ENCODE measurements at places on chromosomes 16 and 17. TPM values are rescaled to one million over a fixed set of nuclear protein-coding genes. Genes with fewer than 3 reads are reported as not detected.

DNA sequence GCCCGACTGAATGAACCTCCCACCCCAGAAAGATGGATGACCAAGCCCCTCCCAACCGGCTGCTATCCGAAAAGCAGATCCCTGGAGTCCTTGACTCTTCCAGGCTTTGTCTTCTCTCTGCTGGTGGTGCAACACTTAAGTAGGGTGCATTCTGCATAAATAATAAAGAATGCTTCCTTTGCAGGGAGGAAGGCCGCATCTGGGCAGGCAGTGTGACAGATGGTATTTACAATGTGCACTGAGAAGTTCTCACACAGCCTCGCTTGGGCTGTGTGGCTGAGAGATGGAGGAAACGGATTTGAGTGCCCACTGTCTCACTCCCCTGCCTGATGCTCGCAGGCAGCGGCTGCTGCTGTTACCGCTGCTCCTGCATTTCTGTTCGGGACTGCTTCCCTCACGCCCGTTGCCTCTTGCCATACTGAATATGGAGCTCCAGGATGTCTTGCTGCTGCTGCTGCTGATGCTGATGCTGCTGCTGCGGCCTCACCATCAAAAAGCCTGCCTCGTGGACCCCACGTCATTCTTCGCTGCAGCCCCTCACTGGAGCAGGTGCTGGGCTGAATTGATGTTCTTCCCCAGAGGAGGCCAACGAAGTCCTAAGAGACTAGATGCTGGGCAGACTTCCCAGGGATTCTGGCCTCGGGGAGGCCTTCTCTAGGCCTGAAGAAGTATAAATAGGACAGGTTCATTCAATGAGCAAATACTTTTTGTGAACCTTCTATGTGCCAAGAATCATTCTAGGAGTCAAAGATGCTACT lies 7.1 kb upstream of the RHBDL3 start:
- peaks cover 47% of the 10 kb centered on the region for H3K4me1 ChIP-seq
- H3K27me3 ChIP-seq, result peaks cover 32% of the 10 kb centered on the region
- H3K27ac ChIP-seq, result peak overlapping the region; percentile 93
- H3K36me3 ChIP-seq, result no peaks in the 10 kb centered on the region

- no peaks in the 10 kb centered on the region for H3K4me1 ChIP-seq
- H3K4me3 ChIP-seq, result no peak overlapping the region
Measured at GRCh38 chr17:81741594-81742452, 29.7 kb downstream of the SLC25A10 start.

SMIM22 gene
- total RNA-seq, result not detected

DNA sequence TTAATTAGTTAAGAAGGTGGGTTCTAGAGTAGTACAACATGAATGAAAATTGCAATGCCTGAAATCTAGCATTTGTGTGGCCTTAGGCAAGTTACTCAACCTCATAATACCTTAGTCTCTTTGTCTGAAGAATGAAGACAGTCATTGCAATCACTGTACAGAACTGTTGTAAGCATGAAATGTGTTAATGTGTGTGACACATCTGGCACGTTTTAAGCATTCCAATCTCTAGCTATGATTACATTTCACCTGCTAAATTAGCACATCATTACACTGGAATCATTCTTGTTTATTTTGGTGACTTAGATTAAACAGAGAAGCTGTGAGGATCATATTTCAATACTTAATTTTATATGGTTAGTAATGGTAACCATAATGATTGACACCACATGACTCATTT lies 629.7 kb upstream of the KIF2B start:
- no peaks in the 10 kb centered on the region for H3K27me3 ChIP-seq
- H3K27ac ChIP-seq, result no peak overlapping the region
- DNase-seq, result no peak
- no peaks in the 10 kb centered on the region for H3K36me3 ChIP-seq

ELMO3 gene
- 4.5 TPM for total RNA-seq

Measured in neural crest cell (in vitro differentiated cells).